NCI-H2081 (cell line): ENCODE measurements at places on chromosomes 7 and 10.

DNA sequence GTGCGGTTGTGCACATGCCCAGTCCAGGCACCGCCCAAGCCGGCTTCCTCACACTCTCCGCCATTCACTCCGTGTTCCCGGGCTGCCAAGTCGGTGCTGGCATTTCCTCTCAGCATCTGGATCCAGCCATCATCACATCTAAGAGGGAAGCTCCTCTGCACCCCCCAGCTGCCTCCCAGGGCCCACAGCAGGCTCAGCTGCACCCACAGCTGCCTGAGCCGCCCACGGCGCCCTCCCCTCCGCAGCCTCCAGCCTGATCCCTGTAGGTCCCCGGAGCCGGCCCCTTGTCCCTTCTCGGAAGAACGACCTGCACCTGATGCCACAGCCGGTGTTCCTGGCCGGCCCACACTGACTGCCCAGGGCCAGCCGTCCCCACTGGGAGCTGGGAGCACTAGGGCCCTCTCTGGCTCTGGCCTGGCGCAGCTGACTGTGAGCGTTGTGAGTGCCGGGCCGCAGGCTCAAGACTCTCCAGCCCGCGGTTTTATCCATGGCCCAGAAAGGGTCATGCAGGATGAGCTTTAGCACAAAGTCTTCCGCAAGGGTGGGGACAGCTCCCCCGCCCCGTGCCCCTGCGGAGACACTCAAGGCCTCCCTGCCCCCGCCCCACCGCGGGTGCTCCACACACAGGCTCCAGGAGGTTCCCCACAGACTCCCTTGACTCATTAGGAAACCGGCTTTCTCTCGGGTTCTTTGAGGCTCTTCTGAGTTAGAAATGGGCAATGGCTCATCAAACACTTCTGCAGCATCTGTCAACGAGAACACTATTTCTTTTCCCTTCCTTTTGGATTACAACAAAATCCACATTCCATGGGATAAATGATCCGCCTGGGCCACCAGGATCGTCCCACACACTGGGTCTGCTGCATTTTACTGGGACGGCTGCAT, 31.2 kb downstream of the CFAP46 start:
- DNase-seq = no peak

DNA sequence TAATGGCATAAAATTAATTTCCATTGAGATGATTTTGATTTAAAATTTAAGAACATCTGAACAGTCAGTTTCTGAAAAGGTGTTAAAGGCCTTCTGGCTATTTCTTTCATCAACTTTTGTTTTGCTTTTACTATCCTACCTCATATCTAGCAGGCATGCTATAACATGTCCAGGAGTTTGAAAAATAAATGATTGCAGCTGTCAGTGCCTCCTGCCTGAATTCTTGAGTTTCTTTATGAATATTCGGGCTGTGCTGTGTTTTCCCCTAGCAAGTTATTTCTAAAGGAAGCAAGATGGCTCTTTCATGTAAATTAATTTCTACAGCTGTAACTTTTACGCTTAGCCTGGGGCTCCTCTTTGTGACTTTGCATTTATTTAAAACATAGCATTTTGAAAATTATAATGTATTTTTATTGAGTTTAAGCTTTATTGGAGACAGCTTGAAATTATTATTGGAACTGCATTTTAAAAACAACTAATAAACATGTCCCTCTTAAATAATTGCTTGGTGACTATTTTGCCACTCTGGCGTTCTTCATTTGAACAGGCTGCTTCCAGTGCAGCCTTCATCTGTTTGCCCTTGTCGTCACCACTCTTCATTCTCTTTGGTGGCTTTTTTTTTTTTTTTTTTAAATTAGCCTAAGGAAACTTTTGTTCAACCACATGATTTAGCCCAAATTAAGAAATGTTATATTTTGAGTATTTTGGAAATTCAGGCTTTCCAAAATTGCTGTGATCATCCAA, 1083.4 kb upstream of the LRRN3 start:
- DNase-seq = no peak

DNA sequence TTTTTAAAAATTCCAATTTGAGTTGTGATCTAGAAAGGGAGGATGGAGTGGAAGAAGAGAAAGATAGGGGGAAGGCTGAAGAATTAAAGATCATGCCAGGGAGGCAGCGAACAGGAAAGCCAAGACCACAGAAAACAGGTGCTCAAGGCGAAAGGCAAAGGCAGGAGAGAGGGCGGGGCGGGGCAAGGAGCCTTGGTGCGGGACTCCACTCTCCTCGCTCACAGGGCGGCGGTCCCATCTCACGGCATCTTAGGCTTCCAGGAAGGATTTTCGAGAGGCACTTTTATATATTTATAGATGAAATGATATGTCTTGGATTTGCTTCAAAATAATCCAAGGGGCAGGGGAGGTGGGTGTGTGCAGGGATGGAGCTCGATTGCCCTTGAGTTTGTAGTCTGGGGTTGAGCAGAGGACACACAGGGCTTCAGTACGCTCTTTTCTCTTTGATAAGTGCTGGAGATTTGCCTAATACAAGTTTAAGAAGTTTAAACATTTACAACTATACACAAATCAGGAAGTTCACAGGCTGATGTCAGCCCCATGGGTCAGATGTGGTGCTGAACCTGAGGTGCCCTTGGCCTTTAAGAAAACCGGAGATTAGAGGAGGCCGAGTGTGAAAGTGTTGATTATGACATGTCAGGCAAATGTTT, 161.1 kb downstream of the PRKAG2 start:
- DNase-seq = no peak

- DNase-seq = no peak
Observed at GRCh38 chr7:73809467-73809951, 21.3 kb upstream of the CLDN4 start.

- DNase-seq = no peak
Observed at GRCh38 chr7:143384148-143384547, 3.0 kb downstream of the ZYX start.

DNA sequence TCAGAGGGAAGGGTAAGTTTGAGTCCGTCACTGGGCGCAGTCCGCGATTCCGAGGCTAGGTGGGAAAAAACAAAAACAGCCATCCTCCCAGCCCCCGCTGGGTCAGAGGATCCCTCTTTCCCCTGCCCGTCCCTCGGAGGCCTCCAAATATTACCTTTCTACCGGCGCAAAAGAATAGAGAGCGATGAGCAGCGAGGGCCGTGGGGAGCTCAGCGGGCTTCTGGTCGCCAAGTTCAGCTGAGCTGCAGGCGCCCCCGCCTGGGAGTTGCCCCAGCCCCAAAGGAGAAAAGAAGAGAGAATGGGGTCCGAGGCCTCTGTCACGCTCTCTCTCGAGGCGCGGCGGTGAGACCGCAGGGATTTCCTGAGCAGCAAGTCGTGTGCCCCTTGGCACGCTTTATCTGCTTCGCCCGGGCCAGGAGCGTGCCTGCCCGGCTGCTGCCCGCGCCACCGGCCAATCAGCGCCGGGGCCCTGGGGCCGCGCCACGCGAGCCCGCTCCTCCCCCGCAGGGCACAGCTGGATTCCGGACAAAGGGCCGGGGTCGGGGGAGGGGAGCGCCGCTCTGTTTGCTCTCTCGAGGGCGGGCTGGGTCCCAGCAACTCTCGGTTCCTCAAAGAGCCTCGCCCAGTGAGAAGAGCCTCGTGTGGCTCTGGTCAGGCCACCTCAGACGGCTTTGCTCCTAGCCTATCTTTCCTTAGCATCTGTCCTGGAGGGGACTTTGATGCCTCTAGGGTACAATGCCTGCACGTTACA, at the start of gene NEUROG3:
Gene NEUROG3 (minus strand): TSS at position 367 of the 751 bp plus-strand sequence. CDS start 379 bp downstream, outside the sequence.
- DNase-seq = no peak

- no peak for DNase-seq
Observed at GRCh38 chr7:148809856-148810255, 74.2 kb downstream of the EZH2 start.

DNA sequence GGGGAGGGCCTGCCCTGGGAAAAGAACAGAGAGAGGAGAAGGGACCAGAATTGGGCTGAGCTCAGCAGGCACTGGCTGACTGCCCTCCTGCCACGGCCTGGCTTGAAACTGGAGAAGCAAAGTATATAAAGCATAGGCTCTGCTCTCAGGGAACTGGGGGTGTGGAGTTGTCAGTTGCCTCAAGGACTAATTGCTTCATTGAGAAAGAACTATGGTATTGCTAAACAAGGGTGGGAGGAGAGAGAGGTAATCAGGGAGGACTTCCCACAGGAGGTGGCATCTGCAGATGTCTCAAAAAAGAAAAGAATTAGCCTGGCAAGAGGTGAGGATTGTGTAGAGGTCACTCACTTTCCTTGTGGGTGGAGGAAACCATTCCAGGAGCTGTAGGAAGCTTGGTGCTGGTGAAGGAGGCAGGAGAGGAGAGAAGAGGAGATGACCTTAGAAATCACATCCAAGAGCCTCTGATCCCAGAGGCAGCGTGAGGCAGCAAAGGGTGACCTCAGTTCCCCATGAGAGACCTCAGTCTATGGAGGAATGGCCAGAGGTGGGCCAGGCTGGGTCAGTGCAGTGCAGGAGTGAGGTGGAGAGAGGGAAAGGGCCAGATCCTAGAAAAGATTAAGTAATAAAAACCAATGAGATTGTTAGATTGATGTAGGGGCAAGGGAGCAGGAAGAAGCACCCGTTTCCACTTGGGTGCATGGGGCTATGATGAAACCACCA, 2.4 kb downstream of the PILRB start:
- no peak for DNase-seq

- DNase-seq = peak; percentile 3
Observed at GRCh38 chr7:143046426-143046851, 5.7 kb upstream of the OR6V1 start.

DNA sequence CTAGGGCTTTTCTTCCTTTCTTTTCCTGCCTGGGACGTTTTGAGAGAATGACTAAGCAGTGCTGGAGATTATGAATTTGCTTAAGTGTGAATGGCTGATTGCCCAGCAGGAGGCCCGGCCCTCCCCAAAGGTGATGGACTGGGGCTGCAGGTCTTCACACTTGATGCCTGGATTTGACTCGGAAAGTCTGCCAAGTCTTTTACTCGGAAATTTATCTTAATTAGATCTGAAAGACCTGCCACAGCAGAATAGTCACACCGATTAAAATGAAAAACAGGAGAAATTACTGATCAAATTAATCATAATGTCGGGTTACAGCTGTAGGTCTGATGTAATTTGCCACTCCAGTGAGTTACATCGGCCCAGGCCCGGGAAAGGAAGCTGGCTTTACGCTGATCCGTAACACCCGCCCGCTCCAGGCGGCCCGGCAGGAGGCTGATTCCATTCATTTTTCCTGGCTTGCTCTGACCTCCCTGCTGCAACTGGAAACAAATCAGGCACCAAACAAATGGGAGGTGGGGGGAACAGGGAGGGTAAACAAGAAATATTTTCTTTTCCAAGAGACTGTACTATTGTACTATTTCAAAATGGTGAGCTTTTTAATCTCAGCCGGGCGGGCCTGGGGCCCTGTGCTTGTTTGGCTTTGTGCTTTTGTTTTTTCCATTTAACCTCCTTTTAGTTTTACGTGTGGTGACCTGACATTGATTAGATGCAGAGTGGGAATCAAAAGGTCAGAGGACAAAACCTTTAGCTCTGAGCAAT, 212.4 kb upstream of the YAE1 start:
- peak; percentile 82 for DNase-seq

- no peak for DNase-seq
Observed at GRCh38 chr10:29610876-29611647, 23.7 kb downstream of the SVIL start.

- DNase-seq = no peak
Observed at GRCh38 chr7:84009051-84009450, 185.5 kb downstream of the SEMA3A start.

DNA sequence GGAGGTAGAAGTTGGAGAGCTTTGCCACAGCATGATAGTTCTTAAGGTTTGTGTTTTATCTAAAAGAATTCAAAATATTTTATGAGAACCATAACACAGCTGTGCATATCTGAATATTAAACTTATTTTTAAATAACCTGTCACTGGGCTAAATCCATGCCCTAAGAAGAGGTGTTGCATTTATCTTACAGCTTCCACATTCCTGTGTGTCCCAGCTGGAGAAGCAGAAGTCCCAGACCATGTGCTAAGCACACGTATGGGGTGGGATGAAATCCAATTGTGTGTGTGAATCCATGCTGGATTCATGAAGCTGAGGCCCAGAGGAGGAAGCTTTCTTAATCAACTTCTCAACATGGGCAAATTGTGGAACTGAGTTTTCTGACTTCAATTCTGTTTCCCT, 121.5 kb downstream of the PKD1L1 start:
- no peak for DNase-seq

- no peak for DNase-seq
Observed at GRCh38 chr10:128922619-128923196, 544.3 kb upstream of the MGMT start.

DNA sequence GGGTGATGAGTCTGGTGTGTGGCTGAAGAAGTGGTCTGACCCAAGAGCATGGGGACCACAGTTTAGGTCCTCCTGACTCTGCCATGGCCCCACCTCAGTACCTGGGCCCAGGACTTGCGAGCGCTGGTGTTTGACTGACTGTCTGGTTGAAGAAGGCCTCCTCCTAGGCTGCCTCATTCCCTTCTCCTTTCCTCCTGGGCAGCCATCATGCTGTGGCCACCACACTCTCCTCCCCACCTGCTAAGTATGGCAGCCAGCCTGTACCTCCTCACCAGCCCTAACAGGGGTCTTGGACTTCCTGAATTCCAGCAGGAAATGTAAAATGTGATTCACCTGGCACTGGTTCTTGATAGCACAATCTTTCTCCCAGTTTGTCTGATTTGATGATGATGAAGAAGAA, 156.8 kb upstream of the GPR26 start:
- no peak for DNase-seq

DNA sequence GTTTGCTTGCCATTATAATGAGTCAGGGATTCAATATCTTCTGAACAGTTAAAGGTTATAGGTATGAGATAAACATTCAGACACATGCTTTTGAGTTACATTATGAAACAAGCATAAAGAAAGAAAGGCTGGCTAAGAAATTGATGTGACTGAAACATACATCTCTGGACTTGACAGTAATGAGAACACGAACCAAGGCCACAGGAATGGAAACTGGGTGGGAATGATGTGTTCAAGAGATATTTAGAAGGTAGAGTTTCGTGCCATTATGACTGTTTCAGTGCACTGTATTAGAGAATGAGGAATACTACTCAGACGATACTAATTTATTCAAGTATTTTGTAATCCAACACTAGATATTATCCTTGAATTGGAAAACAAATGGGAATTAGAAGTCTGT, 332.1 kb upstream of the MAGI2 start:
- no peak for DNase-seq

- DNase-seq = no peak
Observed at GRCh38 chr10:91123261-91123660, 97.2 kb upstream of the PCGF5 start.

DNA sequence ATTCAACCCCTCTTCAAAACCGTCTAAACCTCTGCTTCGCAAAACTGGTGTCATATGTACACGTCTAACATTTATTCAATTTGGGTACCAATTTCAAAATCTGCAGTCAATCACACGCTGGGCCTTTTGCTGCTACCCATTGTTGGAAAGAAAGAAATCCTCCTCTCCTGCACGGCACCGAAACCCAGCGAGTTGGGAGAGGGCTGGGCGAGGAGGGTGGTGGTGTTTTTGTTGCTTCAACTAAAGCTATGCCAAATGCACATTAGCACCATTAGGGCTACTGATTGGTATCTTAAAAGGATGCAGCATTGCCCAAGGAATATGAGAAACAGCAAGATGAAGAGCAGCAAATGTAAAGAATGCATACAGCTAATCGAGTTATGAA, 7.8 kb downstream of the EBF3 start:
- no peak for DNase-seq

GRCh38 chr10:7389346-7389745, 21.5 kb downstream of the SFMBT2 start:
- no peak for DNase-seq

- no peak for DNase-seq
Observed at GRCh38 chr10:944034-944831, 12.7 kb upstream of the LARP4B start.
